Activated naive CD4-positive, alpha-beta T cell treated with anti-CD3 and anti-CD28 coated beads, Interleukin-2, amount 10 ng/mL, durations not matched to agents 7 days and 5 days (primary cell): ENCODE measurements at places on chromosomes 7 and 10.

- no peak overlapping the region for H3K27ac ChIP-seq
- no peaks in the 10 kb centered on the region for H3K36me3 ChIP-seq
- H3K27me3 ChIP-seq = peaks cover 7% of the 10 kb centered on the region
- no peaks in the 10 kb centered on the region for H3K4me1 ChIP-seq
Measured at GRCh38 chr10:117755659-117756014, 213.1 kb downstream of the EMX2 start.

DNA sequence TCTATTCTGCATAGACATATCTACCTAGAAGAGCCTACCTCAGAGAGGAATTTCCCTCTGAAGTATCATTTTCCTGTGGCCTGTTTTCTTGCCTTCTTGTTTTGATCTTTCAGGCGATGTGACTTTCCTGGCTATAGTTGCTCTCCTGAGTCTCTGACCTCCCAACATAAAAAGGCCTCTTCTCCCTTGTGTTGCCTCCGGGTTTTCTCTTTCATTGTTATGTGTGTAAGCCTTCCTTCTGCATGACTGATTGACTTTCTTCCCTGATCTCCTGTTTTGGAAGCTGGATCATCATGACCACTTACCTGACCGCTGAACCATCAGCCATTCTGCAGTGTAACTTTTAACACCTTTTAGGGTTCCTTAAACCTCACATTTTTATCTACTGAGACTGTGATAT, 441.5 kb upstream of the ETV1 start:
- H3K4me1 ChIP-seq = no peaks in the 10 kb centered on the region
- no peak for DNase-seq
- no peak overlapping the region for H3K4me3 ChIP-seq
- no peaks in the 10 kb centered on the region for H3K36me3 ChIP-seq
- H3K27ac ChIP-seq = no peak overlapping the region
- H3K27me3 ChIP-seq = no peaks in the 10 kb centered on the region

- no peak overlapping the region for H3K4me3 ChIP-seq
- no peak overlapping the region for H3K27ac ChIP-seq
- peaks cover 4% of the 10 kb centered on the region for H3K27me3 ChIP-seq
- H3K4me1 ChIP-seq = no peaks in the 10 kb centered on the region
- DNase-seq = peak; percentile 64
- no peaks in the 10 kb centered on the region for H3K36me3 ChIP-seq
Measured at GRCh38 chr7:3897430-3898372, 596.6 kb downstream of the SDK1 start.

DNA sequence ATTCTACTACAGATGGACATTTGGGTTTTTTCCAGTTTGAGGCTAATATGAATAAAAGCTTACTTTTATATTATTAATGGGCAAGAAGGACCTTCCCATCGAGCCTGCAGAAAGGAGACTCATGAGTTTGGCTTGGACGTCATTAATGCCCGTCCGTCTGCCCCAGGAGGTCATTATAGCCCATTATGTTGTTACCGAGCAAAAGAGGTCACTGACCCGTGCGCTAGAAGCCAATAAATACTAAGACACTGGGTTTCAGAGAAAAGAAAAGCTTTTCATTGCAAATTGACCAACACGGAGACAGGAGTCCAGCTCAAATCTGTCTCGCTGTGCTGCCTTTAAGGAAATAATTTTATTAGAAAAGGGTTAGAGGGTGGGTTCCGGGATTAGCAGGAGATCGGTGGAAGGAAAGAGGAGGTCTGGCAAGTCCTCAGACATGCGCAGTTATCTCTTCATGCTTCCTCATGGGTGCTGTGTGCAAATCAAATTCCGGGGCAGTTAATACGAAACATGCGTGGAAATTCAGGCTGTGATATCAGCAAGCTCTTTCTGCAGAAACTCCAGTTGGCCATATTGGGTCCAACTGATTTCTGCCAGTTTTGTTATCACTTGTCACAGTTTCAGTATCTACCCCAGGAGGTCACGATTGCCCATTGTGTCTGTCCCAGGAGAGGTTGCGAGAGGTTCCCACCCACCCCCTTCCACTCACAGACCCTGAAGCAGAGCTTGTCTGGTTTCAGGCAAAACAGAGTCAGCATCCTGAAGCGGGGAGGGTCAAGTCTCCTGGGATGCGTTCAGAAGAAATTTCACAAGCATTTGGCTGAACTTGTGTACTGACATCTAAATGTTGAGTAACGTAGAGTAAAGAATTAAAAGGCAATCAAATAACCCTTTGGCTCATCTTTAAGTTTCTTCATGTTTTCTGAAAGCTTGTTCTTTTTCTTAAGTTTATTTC, 1.1 kb upstream of the GALNTL5 start:
- H3K4me1 ChIP-seq = no peaks in the 10 kb centered on the region
- H3K27me3 ChIP-seq = peaks cover 9% of the 10 kb centered on the region
- no peak overlapping the region for H3K4me3 ChIP-seq

DNA sequence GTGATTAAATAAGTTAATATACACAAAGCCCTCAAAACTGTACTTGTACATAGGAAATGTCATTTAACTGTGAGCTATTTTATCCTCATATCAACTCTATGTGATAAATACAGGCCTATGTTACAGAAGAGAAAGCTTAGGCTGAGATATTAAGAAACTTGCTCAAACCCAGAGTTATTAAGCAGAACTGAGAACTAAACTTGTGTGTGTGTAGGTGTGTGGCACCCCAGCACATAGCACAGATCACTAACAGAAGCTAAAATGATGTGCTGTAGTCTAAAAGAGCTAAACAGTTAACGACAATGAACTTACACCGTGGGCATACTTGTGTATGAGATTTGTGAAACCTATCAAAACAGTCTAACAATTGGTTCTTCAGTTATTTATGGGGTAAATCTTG, 34.5 kb downstream of the MTPN start:
- H3K27ac ChIP-seq = no peak overlapping the region
- DNase-seq = no peak
- no peaks in the 10 kb centered on the region for H3K27me3 ChIP-seq
- H3K4me3 ChIP-seq = no peak overlapping the region
- peaks cover 6% of the 10 kb centered on the region for H3K4me1 ChIP-seq
- H3K36me3 ChIP-seq = peaks cover 18% of the 10 kb centered on the region

DNA sequence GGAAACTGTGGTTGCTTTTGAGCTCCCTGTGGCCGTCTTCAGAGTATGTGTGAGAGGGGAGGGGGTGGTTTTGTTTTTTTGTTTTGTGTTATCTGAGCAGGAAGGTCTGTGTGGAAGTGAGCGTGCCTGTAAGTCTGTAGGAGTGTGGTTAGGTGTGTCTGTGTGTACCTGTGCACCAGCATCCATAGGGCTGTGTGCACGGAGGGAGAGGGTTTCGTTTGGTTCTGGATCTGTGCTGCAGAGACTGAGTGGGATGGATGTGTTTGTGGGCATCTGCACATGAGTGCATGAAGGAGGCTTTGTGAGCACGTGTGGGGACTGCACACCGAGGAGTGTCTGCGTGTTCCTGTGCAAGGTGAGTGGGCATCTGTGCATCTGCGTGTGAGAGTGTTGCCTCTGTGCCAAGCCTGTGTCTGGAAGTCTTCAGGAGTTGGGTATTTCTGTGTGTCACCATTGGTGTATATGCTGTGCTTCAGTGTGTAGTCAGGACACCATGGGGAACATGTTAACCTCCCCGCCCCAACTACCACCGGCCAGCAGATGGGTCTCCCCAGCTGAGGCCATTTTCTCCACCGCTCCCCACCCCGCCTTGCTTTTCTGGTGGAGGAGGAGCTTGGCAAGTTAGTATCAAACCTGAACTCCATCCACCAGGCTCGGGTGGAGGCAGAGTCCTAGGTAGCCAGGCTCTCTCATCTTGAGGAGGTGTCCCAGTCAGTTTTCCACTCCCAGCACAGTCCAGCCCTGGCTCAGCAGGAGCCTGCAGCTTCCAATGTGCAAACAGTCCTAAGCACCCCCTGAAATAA, 7.1 kb upstream of the TLX1 start:
- peaks cover 28% of the 10 kb centered on the region for H3K4me1 ChIP-seq
- no peak for DNase-seq
- peak overlapping the region; percentile 0 for H3K4me3 ChIP-seq
- peaks cover 98% of the 10 kb centered on the region for H3K27me3 ChIP-seq
- no peaks in the 10 kb centered on the region for H3K36me3 ChIP-seq

DNA sequence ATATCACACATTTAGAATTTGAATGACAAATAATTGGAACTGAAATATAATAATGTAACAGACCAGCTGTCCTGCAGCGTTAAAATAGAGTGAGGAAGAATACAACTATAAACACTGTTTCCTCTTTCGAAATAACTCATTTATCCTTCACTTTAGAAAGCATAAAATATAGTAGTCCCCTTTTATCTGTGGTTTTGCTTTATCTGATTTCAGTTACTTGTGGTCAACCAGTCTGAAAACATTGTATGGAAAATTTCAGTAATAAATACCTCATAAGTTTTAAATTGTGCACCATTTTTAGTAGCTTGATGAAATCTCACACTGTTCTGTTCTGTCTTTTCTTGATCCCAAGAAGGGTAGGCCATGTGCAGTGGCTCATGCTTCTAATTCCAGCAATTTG, 31.7 kb downstream of the POLR1F start:
- H3K27ac ChIP-seq = no peak overlapping the region
- H3K4me3 ChIP-seq = no peak overlapping the region
- H3K4me1 ChIP-seq = peaks cover 4% of the 10 kb centered on the region
- H3K36me3 ChIP-seq = no peaks in the 10 kb centered on the region
- H3K27me3 ChIP-seq = no peaks in the 10 kb centered on the region
- no peak for DNase-seq

DNA sequence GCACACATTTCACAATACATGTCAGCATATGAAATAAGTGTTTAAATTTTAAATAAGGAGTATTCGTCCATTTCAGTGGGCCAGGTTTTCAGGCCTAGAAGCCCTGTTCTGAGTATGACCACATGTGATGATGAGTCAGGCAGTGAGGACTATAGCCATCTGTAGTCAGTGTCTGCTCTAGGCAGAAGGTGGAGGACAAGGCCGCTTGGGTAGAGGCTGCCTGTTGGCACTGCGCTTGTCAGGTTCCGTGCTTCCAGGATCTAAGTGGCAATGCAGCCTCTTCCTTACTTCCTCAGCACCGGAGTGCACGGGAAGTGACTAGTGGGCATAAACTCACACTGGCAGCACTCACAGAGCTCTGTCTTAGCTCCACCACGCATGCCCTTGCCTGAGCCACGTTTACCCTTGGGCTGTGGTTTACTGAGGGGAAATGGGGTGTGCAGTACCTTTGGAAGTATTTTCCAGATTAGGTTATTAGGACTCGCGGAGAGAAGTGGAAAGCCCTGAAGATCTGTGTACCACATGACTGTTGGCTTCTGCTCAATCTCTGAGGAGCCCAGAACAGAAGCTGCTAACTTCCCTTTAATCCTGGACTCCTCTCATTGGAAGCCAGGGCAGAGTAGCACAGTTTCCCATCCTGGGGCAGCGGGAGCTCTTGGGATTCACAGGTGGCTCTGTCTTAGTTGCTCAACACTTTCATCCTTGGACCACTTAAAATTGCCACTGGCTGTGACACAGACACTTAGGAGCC, 87.5 kb upstream of the GJD4 start:
- H3K4me3 ChIP-seq = no peak overlapping the region
- H3K36me3 ChIP-seq = no peaks in the 10 kb centered on the region
- H3K4me1 ChIP-seq = peaks cover 9% of the 10 kb centered on the region
- H3K27me3 ChIP-seq = no peaks in the 10 kb centered on the region
- DNase-seq = no peak
- H3K27ac ChIP-seq = no peak overlapping the region

GRCh38 chr10:67864607-67865371, 19.7 kb upstream of the SIRT1 start:
- no peak overlapping the region for H3K4me3 ChIP-seq
- H3K27ac ChIP-seq = no peak overlapping the region
- no peaks in the 10 kb centered on the region for H3K4me1 ChIP-seq
- H3K36me3 ChIP-seq = no peaks in the 10 kb centered on the region

- H3K27ac ChIP-seq = no peak overlapping the region
- no peak for DNase-seq
- H3K36me3 ChIP-seq = peaks cover 8% of the 10 kb centered on the region
- no peak overlapping the region for H3K4me3 ChIP-seq
Measured at GRCh38 chr10:8034466-8035005, 20.0 kb upstream of the GATA3 start.

- peak; percentile 32 for DNase-seq
- peaks cover 45% of the 10 kb centered on the region for H3K4me1 ChIP-seq
- no peak overlapping the region for H3K4me3 ChIP-seq
- peak overlapping the region; percentile 64 for H3K27ac ChIP-seq
- H3K36me3 ChIP-seq = peaks cover 21% of the 10 kb centered on the region
- H3K27me3 ChIP-seq = peaks cover 4% of the 10 kb centered on the region
Measured at GRCh38 chr10:35216303-35216905, 89.8 kb downstream of the CREM start.

DNA sequence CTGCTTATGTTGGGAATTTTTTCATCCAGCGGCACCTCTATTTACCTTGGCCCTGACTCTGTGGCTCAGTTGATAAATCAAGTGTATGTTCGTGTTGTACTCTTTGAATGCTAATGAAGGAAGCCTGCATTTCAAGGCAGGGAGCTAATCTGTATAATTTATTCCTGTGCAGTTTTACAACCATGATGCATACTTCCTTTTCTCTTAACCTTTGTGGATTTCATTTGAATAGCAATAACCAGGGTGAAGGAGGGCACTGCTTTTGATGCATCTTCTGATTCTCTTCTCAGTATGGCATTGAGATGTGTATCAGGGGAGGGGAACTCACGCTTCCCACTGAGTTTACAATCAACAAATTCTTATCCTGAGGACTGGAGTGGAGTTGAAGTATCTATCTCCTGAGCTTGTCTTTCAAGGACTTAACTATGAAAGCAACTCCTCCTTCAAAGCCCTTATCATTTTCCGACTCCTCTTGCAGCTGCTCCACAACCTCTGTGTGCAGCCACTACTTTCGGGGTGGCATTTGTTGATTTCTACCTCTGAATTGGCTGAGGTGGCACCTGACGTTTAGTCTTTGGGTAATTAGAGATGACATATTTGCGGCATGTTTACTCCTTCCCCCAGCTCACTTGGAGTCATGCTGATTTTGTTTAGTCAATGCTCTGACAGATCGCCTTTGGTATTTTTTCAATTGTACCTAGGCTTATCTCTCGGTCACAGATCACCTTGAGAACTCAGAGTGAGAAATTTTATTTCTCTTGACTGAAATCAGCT, 275.2 kb downstream of the PHTF2 start:
- peaks cover 4% of the 10 kb centered on the region for H3K27me3 ChIP-seq
- H3K4me1 ChIP-seq = no peaks in the 10 kb centered on the region
- H3K27ac ChIP-seq = no peak overlapping the region
- H3K4me3 ChIP-seq = no peak overlapping the region

DNA sequence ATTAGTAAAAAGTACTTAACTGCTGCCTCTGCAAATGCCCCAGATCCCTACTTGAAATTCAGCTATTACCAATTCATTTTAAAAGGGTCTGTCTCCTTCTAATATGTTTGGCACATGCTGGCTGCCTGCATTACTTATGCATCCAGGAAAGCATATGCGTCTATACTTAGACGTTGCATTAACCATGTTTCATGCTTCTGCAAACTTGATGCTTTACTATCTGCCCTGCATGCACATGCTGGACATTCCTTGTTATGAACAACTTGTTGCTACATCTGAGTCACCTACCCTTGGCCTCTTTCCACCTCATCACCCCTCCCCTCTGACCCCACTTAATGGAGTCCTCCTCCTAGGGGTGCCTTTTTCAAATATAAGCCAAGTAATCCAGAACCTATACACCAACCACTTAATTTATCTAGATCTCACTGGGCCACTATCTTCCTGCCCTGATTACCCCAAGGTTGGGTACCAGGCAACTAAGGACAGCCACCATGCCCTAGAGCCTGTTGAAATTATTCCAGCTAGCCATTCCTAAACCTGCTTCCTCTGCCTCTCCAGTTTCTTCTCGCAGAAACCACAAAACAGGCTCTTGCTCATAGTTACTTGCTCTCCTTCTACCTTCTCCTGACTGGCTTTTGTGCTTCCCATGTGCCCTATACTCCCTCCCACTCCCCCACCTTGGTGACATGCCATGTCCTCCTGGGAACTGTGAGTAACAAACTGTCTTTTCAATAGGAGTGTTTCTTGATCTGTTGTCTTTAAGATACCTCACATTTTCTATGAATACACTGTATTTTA, 1187.9 kb downstream of the REEP3 start:
- DNase-seq = no peak
- no peak overlapping the region for H3K27ac ChIP-seq
- no peaks in the 10 kb centered on the region for H3K36me3 ChIP-seq
- no peak overlapping the region for H3K4me3 ChIP-seq
